ENCODE measurements at places on chromosomes 16 and 17.
A peak's percentile ranks its signal among the peaks of the same experiment; 100 is the strongest.

DNA sequence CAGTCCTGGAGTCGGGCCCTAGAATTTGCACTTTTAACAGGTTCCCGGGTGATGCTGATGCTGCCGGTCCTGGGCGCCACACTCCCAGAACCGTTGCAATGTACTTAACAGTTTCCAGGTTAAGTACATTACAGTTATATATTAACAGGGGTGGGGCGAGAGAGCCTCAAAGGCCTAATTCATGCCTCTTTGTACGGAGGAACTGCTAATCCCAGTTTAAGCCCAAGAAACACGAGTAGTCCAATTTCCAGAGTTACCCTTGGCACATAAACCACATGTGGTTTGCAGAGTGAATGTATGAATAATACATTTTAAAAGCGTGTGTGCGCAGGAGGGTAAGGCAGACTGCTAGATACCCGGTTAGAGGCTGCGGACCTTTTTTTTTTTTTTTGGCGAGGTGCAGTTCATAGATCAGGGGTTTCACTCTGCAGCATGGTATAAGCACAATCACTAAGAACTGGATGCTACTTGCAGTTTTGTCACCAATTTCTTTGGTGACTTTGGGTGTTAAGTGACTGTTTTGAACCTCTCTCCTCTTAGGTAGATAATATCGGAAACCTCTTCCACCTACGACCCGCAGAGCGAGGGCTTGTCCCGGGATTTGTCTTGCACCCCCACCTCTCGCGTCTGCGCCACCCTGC, 713 bp downstream of the COX11 start:
- DNase-seq, result peak; percentile 46

DNA sequence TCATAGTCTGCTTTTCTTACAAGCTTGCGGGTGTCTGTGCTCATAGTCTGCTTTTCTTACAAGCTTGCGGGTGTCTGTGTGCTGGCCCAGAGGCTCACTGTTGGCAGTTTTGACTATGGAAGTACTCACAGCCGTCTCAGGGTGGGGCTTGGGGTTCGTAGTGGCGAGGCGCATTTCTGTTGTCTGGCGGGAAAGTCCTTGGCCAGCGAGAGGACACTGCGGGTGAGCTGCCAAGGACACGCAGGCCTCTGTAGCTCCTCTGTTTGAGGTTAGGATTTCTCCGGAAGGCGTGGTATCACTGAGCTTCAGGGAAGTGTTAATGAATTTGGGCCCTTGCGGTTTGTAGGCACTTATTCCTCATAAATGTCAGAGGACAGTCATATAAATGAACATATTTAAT, 13.5 kb downstream of the TBCD start:
- no peak for DNase-seq

DNA sequence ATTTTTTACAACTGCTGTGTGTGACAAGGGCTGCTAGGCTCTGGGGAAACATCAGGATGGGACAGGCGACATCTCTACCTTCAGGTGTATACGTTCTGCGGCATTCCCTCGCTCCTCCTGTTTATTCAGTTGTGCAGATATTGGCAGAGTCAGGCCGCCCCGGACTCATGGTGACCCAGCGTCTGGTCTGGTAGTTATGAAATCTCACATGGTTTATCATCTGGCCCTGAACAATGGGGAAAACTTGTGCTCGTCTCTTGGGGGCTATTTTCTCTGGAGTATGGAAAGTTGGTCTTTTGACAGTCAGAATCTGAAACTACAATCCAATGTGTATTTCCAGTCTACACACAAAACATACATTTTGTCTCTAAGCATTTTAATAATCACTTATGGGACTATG, 3.3 kb downstream of the MARCHF10 start:
- DNase-seq, result no peak

DNA sequence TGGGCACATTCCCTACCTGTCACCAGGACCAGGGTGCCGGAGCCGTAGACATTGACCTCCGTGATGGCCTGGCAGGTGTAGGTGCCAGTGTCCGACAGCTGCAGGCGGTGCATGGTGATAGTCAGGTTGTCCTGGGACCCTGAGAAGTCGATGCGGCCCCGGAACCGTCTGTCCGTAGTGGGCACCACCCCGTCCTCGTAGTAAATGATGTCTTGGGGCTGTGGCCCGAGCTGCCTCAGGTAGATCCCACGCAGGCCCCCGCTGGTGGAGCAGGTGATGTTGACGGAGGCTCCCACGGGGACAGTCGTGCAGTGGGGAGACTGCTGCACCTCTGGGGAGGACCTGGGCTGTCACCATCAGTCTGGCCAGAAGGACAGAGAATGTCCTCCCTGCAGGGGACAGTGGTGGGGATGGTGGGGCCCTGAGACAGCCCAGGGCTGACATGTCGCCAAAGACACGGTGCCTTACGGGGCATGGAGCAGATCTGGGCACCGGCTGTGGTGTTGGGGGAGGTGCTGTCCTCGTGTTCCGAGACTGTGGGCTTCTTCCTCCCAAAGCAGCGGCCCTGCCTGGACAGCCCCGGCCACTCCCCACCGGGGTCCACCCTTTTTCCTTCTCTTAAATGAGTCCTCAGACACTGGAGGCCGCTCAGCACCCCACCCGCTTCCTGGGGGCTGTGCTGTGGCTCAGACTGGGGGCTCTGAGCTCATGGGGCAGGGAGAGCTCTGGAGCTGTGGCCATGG, 586 bp downstream of the CD7 start:
- no peak for DNase-seq

GRCh38 chr16:4494746-4495490, 18.7 kb downstream of the HMOX2 start:
- peak; percentile 60 for DNase-seq

DNA sequence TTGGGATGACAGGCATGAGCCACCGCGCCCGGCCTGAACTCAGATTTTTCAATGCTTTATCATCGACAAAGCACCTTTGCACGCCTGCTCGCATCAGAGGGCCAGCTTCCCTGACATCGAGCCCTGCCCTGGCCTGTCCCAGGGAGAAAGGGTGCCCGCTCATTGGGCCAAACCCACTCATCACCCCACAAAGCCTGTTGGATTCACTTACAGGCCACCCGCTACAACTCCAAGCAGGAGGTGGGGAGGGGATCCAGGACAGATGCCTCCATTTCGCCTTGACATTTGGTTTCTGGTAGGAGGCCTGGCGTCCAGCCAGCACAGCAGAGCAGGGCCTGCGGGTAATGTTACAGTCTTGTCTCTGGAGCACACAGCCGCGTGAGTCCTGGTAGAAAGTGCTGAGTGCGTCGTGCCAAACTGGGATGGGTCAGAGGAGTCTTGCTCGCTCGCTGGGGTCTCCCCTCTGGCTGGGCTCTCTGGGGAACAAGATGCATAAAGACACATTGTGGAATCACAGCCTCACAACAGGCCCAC, 19.8 kb downstream of the SMTNL2 start:
- no peak for DNase-seq

DNA sequence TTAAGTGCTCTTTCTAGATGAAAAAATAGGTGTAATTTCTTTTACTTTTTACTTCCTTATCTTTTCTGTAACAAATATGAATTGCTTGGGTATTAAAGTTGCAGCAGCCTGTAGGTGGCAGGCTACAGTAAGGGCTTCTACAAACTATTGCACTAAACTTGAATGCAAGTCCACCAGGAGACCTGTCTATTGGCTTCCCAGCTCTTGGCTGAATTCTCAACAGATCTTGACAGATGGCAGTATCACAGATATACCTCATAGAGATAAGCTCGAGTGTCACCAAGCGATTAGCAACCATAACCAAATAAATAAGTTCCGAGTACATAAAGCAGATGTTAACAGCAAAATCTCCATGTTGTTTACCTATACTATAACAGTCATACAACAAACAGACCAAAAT, 5.9 kb downstream of the BBS2 start:
- peak; percentile 48 for DNase-seq

- DNase-seq, result peak; percentile 61
Measured at GRCh38 chr17:71438631-71439146, 682.1 kb upstream of the SOX9 start.

DNA sequence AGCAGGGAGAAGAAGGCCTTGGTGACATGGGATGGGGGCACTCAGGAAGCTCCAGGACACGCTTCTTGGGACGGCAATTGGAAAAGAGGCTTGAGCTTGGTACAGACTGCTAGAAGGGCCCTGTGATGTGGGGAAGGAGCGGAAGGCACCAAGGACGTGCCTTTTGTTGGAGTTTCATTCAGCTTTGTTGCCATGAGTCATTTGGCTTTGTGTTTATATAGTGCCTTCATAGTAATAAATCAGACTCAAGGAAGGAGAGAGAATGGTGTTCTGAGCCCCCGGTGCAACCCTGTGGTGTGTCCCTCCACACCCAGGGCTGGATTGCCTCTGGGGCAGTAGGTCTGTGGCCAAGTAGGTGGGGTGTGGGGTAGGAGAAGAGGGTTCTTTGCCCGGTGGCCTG, 7.4 kb upstream of the TBX4 start:
- peak; percentile 86 for DNase-seq

DNA sequence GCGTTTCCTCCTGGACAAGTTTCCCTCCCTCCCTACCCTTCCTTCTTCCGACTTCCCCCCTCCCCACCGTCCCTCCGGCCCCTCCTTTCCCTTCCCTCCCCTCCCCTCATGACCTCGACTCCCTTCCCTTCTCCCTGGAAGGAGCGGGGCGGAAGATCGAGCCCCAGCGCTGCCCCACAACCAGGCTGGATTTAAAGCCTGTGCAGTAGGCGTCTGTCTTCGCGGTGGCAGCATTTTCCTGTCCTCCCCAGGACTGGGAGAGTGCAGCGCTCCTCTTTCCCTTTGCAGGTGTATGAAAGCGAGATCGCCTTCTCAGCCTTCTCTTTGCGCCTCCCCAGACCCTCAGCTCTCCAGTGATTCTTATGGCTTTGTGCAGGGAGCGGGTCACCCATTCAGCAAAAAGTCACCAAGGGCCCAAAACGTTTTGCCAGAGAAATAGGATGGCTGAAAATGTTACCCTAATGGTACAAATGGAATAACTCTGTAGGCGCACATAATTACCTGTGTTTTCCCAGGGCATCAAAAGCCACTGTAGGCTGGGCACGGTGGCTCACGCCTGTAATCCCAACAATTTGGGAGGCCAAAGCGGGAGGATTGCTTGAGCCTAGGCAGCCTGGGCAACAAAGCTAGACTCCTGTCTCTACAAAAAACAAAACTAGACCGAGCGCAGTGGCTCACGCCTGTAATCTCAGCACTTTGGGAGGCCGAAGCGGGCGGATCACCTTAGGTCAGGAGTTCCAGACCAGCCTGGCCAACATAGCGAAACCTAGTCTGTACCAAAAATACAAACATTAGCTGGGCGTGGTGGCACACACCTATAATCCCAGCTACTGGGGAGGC, 40.8 kb downstream of the SLFN12L start:
- DNase-seq, result no peak

DNA sequence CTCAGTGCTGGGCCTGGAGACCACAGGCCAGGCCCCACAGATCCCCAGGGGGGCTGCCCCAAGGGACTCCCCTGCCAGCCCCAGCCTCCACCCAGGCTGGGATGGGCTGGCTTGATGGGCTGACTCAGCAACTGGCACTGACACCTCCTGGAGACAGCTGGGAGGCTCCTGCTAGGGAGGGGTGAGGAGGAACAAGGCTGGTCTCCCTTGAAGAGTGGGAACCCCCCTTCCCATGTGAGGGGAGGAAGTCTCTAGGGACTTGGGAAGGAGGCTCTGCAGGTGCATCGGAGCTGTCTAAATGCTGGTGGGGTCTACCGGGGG, 10.4 kb downstream of the NHERF1 start:
- DNase-seq, result no peak

- DNase-seq, result peak; percentile 89
Measured at GRCh38 chr17:50949989-50950877, 84.1 kb upstream of the TOB1 start.

DNA sequence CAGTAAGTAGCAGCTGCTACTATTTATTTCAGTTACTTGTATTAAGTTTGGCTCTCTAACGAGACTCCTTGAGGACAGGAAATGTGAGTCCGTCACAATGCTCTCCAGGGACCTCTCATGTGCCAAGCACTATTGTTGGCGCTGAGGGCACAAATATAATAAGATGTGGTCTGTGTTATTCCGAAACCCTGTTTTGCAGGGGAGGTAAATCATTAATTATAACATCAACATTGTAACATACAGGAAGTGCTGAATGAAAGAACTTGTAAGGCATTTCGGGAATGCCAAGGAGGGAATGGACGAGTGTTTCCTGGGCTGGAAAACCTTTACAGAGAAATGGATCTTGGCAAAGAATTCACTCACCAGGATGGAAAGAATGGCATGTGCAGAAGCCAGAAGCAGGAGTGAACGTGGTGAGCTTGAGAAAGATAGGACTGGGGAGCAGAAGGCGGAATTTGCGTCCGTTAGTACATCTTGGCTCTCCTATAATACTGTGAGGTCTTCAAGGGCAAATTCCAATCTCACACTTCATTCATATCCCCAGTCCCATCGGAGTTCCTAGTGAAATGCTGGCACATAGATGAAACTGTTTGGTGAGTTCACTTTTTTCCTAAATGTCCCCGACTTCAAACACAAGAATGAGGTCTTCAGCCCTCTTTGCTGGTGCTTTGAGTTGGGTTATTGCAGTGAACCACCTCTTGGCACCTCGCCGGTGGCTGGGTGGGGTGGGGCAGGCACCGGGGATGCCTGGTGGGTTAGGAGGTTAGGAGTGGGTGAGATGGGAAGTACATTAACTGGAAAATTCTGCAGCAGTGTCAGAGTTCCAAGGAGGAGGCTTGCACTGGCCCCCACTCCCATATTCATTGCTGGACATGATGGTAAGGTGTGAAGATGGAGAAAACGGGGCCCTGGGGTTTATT, 11.5 kb downstream of the TAC4 start:
- DNase-seq, result peak; percentile 61

DNA sequence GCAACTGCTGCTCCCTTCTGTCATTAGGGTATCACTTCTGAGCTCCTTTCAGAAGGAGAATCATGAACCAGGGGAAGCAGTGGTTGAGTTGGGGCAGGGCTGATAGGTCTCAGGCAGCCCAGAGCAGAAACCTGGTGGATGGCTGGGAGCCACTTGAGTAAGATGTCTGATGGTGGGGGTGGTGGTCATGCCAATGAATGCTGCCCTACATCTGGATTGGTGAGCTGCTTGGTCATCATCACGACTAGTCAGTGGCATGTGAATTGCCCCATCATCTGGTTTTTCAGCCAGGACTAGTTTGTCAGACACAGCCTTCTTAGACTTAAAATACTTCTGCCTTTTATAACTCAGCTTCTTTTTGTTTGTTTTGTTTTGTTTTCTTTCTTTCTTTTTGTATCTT, 2.6 kb downstream of the GID4 start:
- DNase-seq, result no peak
